T-cell (primary cell): ENCODE measurements at places on chromosomes 4 and X.

GRCh38 chrX:134013524-134013923 is 28.1 kb upstream of the GPC3 start:
- no peaks in the 10 kb centered on the region for H3K27me3 ChIP-seq
- no peaks in the 10 kb centered on the region for H3K4me1 ChIP-seq
- no peaks in the 10 kb centered on the region for H3K36me3 ChIP-seq
- no peak overlapping the region for H3K27ac ChIP-seq
- no peak for DNase-seq
- H3K4me3 ChIP-seq: no peak overlapping the region

DNA sequence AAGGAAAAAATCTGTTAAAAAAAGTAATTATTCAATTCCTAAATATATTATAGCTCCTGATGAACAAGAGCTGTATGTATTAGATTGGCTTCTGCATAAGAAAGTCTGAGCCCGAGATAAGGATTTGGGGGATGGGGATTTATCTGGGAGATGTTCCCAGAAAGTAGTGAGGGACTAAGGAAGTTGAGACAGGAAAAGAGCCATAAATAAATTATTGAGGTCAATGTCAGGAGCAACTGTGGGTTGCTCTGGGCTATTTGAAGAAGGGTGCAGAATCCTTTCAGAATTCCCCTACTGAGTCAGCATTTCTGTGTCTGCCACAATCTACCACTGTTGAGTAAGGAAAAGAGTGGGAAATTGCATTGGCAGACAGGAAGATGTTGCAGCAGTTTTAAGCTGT is 3.1 kb upstream of the TDO2 start:
- no peak for DNase-seq
- H3K27ac ChIP-seq: no peak overlapping the region
- no peaks in the 10 kb centered on the region for H3K27me3 ChIP-seq
- H3K4me3 ChIP-seq: no peak overlapping the region
- no peaks in the 10 kb centered on the region for H3K4me1 ChIP-seq

DNA sequence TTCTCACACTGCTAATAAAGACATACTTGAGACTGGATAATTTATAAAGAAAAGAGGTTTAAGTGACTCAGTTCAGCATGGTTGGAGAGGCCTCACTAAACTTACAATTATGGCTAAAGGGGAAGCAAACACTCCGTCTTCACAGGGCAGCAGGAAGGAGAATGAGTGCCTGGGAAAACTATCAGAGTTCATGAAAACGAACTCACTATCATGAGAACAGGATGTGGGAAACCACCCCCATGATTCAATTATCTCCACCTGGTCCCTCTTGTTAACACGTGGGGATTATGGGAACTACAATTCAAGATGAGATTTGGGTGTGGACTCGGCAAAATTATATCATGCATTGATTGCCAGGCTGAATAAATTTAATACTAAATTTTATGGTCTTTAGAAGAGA is 592.7 kb downstream of the GRXCR1 start:
- H3K4me3 ChIP-seq: no peak overlapping the region
- no peaks in the 10 kb centered on the region for H3K27me3 ChIP-seq
- no peak overlapping the region for H3K27ac ChIP-seq
- no peak for DNase-seq

GRCh38 chrX:136495043-136495442 is 2.3 kb upstream of the HTATSF1 start:
- H3K36me3 ChIP-seq: no peaks in the 10 kb centered on the region
- H3K27me3 ChIP-seq: no peaks in the 10 kb centered on the region
- H3K27ac ChIP-seq: no peak overlapping the region
- no peak for DNase-seq

- H3K27ac ChIP-seq: no peak overlapping the region
- DNase-seq: no peak
- H3K4me1 ChIP-seq: no peaks in the 10 kb centered on the region
Measured at GRCh38 chrX:78124307-78124706, 15.1 kb downstream of the TAF9B start.
